ENCODE measurements at places on chromosomes 3 and 15.

- DNase-seq, result no peak
Measured at GRCh38 chr3:178703268-178703975, 167.2 kb downstream of the KCNMB2 start.

GRCh38 chr3:39187372-39188155, 4.8 kb downstream of the XIRP1 start:
- DNase-seq, result no peak

GRCh38 chr3:11170052-11170770, 15.9 kb downstream of the HRH1 start:
- no peak for DNase-seq

DNA sequence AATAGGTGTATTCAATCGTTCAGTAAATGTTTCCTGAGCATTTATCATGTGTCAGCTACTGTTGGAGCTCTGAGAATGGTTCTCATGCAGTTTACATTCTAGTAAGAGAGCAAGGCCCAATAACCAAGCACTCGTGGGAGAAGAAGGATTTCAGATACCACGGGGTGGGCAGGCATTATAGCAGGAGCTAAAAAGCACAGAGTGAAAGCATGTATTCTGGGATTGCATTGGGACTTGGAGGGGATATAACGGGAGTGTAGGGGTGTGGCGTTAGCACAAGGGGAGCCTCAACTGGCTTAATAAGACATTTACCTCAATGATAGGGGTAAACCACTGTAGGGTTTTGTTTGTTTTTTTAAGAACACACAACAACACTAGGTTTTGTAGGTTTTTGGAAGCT, 1.6 kb upstream of the SIAH2 start:
- no peak for DNase-seq

GRCh38 chr15:54576298-54576935, 598.2 kb downstream of the UNC13C start:
- DNase-seq, result no peak

All from memory B cell (primary cell).